NCI-H2081 (cell line): ENCODE measurements at places on chromosomes 3 and 15.
A peak's percentile ranks its signal among the peaks of the same experiment; 100 is the strongest.

GRCh38 chr3:27684302-27684701 lies 37.8 kb downstream of the EOMES start:
- no peak for DNase-seq

GRCh38 chr15:94584833-94585244 lies 353.5 kb downstream of the MCTP2 start:
- DNase-seq, result no peak

- no peak for DNase-seq
These were observed 372.3 kb downstream of the SV2B start for GRCh38 chr15:91472316-91472756.

DNA sequence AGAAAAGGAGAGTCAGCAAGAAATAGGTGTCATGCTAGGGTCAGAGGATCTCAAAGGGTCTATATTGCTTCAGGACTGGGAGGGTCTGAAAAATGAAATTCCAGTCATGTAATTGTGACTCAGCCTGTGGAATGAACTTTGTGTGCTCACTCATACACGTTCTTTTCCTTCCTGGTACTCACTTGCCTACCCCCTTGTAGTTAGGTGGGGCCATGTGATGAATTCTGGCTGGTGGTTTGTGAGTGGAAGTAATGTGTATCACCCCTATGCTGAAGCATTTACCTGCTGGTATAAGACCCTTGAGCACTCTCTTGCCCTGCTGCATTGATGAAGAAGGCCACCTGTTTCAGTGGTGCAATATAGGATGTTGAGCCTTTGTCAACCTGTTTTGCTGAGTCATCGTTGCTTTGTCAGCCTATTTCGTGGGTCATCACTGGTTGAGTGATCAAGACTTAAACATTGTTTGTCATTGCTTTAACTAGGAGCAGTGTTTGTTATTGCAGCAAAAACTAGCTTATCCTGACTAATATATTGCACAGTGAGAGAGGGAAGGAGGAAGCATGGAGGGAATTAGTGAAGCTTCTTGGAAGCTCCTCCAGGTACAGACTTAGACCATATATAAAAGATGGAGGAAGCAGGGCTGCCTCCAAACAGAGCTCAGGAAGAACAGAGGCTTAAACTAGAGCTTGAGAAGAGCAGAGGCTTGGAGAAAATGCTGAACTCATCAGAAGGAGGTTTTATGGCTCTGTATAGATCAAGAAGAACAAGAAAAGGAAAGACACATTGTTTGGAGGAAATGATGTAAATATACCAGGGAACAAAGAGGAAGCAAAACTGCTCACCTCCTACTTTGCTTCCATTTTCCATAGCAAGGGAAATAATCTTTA lies 28.9 kb downstream of the TLNRD1 start:
- DNase-seq, result no peak

- no peak for DNase-seq
These were observed 152.3 kb downstream of the SV2B start for GRCh38 chr15:91252322-91252721.

GRCh38 chr3:159604151-159604581 lies 384.5 kb upstream of the IL12A start:
- DNase-seq, result no peak

- no peak for DNase-seq
These were observed 39.3 kb upstream of the RFTN1 start for GRCh38 chr3:16552757-16553156.

- peak; percentile 98 for DNase-seq
These were observed 437.4 kb upstream of the TPRG1 start for GRCh38 chr3:188734395-188734794.

- DNase-seq, result no peak
These were observed 2.3 kb downstream of the PLEKHO2 start for GRCh38 chr15:64843991-64844390.

DNA sequence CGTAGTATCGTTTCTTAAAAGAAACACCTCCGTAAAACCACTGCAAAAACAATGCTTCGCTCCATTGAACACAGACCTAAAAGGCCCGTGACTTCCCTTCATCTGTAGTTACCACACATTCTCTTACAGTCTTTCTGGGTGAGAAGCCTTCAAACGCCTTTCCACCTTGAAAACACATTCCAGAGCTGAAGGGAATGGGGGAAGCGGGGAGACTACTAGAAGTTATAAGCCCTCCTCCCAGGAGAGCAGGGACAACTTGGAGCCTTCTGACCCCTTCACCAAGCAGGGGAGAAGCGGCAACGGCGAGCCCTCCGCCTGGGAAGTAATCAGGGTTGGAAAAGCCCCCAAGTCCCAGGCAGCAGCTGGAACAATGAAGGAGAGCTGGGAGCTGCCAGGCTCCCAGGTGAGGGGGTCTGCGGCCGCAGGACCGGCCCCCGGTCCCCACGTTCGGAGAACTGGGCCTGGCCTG lies 461 bp downstream of the SECISBP2L start:
- DNase-seq, result no peak

GRCh38 chr3:187319699-187320302 lies 28.3 kb upstream of the MASP1 start:
- peak; percentile 53 for DNase-seq

DNA sequence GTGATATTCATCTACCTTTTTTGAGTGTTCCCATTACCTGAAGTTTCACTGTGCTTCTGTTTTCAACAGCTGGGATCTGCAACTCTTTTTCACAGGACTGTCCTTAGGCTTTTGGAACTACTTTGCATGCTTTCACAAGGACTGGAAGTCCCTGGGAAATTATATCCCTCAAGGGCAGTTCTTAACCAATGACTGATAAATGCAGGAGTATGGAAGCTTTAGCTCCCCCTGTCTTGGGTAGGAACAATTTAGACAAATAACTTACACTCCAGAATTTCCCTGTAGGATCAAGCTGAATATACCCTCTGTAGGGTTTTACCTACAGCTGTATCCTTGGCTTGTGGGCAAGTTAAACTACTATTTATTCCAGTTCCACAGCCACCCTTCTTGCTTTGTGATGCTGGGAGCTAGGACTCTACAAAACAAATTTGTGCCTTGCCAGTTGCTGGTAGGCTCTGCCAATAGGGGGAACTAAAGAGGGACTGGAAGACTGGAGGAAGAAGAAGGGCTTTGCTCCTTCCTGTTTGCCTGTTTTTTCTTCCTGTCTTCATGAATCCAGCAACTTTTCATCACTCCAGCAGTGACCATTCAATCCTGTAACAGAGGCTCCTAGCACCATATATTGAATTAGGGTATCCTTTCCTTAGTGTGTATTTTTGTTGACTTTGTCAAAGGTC lies 6.8 kb upstream of the ZNF280D start:
- no peak for DNase-seq

DNA sequence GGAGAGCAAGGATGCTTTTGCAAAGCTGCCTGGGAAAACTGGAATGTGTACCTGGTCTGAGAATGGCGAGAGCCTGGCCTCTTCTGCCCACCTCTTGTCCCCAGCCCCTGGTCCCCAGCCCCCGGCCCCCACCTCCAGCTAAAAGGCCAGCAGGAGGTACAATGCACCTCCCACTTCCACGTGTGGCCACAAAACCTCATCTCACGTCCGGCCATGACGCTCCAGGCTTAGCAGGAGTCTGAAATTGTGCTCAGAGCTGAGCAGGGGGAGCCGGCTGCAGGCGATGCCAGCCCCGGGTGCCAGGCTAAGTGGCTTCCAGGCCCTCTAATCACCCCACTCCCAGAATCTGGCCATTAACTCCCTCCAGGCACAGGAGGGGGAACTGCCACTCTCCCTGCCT lies 83.1 kb upstream of the PRR20G start:
- no peak for DNase-seq

DNA sequence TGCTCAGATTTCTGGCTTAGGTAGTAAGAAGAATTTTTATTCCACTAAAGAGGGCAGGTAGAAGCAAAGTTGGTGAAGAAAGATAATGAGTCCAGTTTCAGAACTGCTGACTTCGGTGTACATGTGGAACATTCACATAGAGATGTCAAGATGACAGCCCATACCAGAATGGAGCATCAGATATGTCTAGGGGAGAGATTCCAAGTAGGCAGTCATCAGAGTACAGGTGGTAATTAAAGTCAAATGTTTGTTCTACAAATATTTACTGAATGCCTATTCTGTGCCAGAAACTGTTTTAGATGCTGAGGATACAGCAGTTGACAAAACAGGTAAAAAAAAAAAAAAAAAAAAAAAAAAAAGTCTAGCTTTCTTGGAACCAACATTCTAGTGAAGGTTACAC lies 81.9 kb downstream of the FGF12 start:
- DNase-seq, result no peak

DNA sequence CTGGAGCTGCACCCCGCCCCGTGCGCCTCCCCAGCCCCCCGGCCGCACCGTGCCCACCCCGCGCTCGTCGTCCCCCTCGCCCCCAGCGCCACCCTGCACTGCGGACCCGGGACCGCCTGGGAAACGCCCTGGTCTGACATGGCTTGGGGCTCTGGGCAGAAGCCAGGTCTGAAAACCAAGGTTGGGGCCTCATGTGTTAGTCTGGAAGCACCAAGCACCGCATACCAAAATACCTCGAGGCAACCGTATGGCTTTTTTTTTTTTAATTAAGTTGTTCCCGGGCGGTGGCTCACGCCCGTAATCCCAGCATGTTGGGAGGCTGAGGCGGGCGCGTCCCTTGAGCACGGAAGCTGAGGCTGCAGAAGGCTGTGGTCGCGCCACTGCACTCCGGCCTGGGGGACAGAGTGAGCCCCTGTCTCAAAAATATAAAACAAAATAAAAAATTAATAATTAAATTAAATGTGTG lies 91.5 kb upstream of the CHD2 start:
- no peak for DNase-seq

GRCh38 chr15:58529041-58529440 lies 97.2 kb downstream of the LIPC start:
- no peak for DNase-seq

DNA sequence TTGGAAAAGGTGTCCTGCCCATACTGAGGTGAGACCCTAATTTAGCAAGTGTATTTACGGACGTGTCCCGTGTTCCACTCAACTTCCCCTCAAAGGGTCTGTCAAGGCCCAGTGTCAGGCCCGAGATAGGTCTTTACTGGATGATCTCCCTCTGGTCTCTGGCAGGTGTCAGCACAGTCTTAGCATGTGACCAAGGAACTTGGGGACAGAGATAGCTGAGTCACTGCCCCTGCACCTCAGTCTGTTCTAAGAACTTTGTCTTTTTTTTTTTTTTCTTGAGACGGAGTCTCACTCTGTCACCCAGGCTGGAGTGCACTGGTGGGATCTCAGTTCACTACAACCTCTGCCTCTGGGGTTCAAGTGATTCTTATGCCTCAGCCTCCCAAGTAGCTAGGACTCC lies 32.1 kb upstream of the ALPK3 start:
- DNase-seq, result no peak

DNA sequence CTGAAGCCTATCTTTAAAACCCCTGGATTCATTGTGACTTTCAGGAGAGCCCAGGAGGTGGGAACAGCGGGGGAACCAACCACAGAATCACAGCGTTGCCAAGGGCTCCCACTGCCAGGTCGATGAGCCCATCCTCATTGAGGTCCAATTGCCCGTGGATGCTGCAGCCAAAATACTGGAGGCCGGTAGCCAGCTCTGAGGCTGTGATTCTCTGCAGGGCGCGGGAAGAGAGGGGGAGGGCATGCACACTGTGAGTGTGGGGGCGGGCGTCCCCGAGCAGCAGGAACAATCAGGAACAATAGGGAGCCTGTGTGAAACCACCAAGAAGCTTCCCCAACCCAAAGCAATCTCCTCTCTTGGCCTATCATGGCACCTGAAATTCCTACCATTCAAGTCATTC lies 53.4 kb downstream of the FEM1B start:
- no peak for DNase-seq

GRCh38 chr15:70035719-70036077 lies 62.0 kb downstream of the TLE3 start:
- no peak for DNase-seq

- DNase-seq, result no peak
These were observed 254.4 kb upstream of the THBS1 start for GRCh38 chr15:39326306-39326975.

GRCh38 chr15:101151288-101151687 lies 100.6 kb downstream of the CHSY1 start:
- no peak for DNase-seq

GRCh38 chr3:45985532-45986302 lies 9.9 kb downstream of the FYCO1 start:
- DNase-seq, result no peak

GRCh38 chr3:129315223-129315997 lies 36.7 kb downstream of the HMCES start:
- peak; percentile 58 for DNase-seq

- peak; percentile 89 for DNase-seq
These were observed 212.3 kb downstream of the FGF12 start for GRCh38 chr3:192514754-192515663.

DNA sequence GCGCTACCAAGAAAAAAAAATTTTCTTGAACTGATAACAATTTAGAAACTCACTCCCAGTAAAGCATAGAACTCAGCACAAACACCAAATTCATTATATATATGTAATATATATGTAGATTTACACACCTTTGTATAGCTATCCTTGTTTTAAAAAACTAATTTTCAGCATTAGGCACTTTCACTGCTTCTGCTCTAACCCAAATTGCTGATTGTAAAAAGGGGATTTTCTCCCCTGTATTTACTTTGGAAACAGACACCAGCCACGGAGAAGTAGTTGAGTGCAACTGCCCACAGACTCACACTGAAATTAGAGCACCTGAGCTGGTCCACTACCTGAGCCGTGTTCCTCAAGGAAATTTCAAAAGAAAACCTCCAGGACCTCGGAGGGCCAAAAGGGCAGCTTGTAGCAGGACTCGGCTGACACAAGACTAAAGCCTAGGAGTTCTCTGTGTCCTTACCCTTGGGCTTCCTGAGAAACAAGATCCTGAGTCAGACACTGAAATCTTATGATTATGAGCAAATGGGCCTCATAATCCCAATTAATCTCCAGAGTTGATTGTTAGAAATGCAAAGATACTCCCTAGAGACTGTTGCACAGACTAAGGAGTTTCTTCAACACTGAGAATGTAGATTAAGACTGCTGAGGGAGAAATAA lies 106.0 kb downstream of the TNIK start:
- DNase-seq, result no peak

DNA sequence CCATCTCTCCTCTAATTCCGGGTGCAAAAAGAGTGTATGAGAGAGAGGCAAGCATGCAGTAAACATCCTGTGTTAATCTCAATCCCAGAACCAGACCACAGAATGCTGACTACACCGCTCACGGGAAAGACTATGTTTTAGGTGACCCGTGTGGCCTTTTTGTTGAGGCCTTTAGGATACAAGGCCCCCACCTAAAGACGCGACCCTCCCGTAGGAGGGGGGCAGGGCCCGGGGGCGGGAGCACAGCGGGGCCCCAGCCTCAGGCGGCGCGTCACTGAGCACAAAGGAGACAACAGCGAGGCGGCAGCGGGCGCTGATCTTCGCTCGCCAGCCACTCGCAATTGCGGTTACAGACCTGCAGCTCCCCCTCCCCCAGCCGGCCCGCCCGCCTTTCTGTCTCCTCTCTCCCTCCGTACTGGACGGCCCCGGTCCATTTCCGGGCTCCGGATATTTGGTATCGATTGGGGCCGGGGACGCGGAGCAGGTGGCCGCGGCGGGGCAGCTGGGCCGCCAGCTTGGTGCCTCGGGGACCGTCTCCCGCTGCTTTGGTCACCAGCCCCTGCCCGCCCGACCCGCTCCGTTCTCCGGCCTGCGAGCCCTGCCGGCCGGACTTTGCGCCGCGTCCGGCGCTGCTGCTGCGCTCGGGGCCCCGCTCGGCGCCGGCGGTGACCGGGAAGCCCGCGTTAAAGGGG lies at the start of gene CCDC50:
TSS of gene CCDC50 (plus strand) at position 433 of the 692 bp plus-strand sequence. CDS start 281 bp downstream, outside the sequence.
- DNase-seq, result peak; percentile 84

- DNase-seq, result peak; percentile 61
These were observed 18.3 kb downstream of the CALML4 start for GRCh38 chr15:68186671-68187397.
